ENCODE measurements at places on chromosomes 4 and X.

DNA sequence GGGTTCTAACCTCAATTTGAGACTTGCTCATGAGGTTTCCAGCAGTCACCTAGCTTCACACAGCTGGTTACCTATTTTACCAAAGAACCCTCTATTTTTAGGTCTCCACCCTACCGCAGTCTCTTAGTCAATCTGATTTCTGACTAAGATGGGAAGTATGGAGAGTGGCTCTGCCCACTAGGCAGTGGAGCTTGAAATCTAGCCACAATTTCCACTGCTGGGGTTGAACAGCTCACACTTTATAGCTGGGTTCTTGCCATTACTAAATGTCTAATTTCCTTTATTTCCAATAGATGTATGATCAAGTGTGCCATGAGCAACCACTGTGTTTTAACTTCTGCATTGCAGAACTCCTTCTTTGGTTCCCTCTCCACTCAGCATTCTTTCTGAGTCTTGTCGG, 43.1 kb downstream of the GASK1B start:
- no peak for DNase-seq

DNA sequence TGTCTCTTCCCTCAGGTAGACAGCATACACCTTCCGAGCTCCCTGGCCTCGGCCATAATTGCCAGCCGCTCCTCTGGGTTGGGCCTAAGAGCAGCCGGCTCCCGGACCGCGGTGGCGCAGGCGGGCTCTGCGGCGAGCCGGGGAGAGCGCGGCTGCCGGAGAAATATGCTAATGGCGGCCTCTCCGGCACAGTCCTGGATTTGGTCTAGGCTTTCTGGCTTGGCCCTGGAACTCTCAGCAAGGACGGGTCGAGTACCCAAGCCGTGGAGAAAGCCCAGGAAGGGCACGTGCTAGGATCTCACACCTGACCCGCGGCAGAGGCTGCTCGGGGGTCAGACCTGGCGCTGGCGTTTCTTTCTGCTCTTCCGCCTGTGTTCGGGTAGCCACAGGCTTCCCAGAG, 18.6 kb upstream of the ZIC3 start:
- DNase-seq, result no peak

DNA sequence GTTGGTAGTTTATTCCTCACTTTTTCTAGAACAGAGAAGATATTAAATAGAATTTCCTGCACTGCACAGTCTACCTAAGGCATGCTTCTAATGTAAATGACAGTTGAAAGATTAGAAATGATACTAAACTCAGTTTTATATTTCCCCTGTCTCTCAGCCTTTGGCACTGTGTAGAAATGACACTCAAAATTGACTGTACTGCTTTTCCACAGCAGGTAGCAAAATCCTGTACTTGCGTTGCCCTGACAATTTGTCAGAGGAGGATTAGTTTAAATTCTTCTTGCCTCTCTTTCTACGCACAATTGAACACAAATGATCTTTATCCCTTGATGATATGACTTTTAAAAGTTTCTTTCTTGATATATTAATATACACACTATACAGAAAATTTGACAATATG, 347.6 kb downstream of the SPOCK3 start:
- no peak for DNase-seq

DNA sequence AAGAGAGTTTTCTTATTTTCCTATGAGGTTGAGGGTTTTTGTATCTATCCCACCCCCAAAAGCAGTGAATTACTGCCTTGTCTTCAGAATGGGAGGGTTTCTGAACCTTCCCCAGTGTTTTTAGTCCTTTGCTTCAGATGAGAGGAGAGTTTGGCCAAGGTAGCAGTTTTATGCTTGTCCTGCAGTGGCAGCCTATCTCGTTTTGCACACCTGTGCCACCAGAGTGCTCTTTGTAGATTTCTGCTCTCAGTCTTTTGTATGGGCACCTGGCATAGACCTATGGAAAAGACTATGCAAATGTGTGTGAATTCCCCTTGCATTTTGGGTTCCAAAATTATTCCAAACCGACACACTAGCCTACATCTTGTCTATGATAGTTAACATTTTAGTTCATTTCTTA, 5.8 kb downstream of the TBC1D19 start:
- DNase-seq, result no peak

- DNase-seq, result no peak
Observed at GRCh38 chr4:33052241-33052640, 2332.1 kb downstream of the PCDH7 start.

GRCh38 chr4:26132858-26133257, 188.0 kb upstream of the RBPJ start:
- no peak for DNase-seq

- DNase-seq, result no peak
Observed at GRCh38 chr4:78588894-78589545, 37.5 kb downstream of the ANXA3 start.

DNA sequence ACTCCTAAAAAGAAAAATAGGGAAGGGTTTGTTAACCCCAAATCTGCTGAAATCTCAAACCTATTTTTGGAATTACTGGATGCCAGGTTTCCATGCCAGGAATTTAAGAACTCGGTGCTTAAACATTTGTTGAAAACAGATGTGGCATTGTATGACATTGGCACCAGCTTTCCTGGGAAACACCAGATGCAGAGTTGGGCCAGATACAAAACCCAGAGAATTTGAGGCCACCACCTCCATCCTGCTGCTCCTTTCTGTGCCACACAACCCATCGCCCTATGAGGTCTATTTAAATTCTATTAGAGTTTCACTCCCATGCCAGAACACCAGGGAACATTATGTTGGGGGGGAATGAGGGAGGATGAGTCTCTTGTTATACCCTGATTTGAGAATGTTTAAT, 71.7 kb downstream of the ARAP2 start:
- DNase-seq, result no peak

GRCh38 chr4:177862541-177863176, 420.4 kb upstream of the AGA start:
- DNase-seq, result no peak

- DNase-seq, result no peak
Observed at GRCh38 chr4:119663160-119663788, 34.7 kb upstream of the PDE5A start.

DNA sequence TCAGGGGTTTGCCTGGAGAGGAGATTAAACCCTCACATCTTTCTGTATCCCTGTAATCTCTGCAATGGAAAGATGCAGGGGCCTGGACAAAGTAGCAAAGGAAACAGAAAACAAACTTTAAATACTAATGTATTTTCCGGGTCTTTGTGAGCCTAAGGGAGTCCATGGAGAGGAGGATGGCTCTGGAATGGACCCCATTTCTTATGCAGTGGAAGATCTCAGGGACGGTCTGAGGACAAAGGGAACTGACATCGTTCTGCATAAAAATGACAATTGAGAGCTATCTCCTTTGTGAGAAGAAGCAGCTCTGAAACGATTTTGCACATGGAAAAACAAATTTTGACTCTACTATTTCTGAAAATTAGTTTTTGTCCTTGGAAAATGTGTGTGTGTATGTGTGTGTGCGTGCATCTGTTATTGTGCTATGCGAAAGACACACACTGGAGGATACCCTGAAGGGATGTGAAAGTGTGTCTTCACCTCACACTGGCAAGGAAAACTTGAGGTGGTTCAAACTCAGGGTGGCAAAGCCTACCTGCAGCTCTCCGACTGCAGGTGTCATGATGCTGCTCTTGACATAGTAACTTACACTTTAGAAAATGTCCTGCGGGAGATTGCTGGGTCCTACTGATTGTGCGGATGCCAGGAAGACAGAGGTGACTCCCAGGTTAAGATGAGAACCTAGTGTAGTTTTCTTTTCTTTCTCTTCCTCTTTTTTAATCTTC, 126.4 kb upstream of the JADE1 start:
- DNase-seq, result no peak

- peak; percentile 3 for DNase-seq
Observed at GRCh38 chrX:103464072-103464773, 55.1 kb downstream of the RAB40A start.

- DNase-seq, result no peak
Observed at GRCh38 chr4:143539670-143540023, 26.1 kb downstream of the SMARCA5 start.

DNA sequence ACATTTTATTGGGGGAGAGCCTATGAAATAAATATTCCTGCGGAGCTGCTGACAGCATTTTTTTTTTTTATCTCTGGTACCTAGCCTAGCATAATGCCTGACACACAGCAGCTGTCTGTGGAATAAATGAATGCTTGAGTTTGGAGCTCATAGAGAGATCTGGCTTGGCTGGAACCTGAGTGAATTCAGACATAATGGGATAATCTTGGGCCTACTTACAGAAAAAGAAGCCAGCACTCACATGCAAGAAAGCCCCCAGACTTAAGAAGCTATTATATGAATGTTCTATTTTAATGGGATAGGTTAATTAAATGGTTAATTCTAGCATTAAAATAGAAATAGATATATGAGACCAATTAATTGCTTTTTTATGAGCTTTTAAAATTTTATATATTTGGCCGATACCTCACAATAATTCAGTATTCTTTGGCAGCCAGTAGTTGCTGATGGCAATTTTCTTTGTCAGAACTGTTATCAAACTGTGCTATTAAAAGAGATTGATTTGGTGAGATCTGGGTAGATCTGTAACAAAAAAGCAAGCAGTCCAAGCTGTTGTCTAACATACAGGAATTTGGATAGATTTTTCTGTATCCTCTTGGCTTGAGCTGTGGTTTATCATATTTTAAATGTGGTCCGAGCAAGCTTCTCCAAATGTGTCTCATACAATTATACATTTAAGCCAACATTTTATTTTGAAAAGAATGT, 654.2 kb downstream of the PCDH7 start:
- DNase-seq, result no peak

GRCh38 chr4:120447774-120448173, 381.1 kb upstream of the MAD2L1 start:
- DNase-seq, result no peak

- no peak for DNase-seq
Observed at GRCh38 chr4:38456096-38456495, 207.9 kb upstream of the KLF3 start.

- no peak for DNase-seq
Observed at GRCh38 chr4:13641084-13641483, 13.6 kb upstream of the BOD1L1 start.

Data from T-helper 9 cell (primary cell).